ENCODE measurements at places on chromosomes 7 and 10. TPM values are rescaled to one million over a fixed set of nuclear protein-coding genes. Genes with fewer than 3 reads are reported as not detected.

The ERVW-1 gene
- total RNA-seq: not detected

The GJC3 gene
- 0.11 TPM for total RNA-seq

The HGF gene
- total RNA-seq: 0.13 TPM

The CRCP gene
- 30.2 TPM for total RNA-seq

The CYP26C1 gene
- not detected for total RNA-seq
